Progenitor cell of endocrine pancreas (in vitro differentiated cells): ENCODE measurements at places on chromosomes 2 and 18. TPM values are rescaled to one million over a fixed set of nuclear protein-coding genes. Genes with fewer than 3 reads are reported as not detected.

- DNase-seq: peak; percentile 63
Measured at GRCh38 chr18:21599585-21600525, 649 bp downstream of the ESCO1 start.

DNA sequence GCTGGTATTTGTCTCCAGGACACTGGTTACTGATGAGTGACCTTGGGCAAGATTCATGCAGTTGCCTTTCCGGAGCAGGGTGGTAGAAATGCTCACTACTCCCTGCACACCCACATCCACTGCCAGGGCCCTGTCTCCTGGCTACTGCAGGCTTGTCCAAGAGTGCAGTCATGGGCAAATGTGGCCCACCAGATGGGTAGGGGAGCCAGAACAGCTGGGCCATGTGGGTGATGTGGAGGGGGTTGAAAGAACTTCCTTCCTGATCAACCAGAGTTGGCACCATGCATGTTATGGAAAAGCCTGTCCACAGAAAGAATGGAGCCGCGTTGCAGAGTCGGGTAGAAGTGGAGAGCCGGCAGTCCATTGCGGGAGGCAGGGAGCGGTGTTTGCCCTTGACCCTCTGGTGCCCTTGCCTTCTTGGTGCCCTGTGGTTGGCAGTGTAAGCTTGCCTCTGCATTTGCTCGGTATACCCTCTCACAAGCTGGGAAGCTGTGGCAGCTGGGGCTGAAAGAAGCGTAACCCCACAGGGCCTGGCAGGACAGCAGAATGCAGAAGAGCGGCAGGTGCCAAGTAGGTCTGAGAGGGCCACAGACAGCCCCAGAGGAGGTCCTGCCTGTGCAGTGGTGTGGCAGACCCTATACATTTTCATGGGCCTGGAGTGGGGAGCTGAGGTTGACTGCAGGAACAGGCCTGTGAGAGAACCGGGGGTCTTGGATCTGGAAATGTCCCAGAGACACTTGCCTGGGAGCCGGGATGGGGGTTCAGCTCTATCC, 253.2 kb downstream of the TFCP2L1 start:
- DNase-seq: no peak

GRCh38 chr2:28647682-28648081, 103.9 kb upstream of the PPP1CB start:
- no peak for DNase-seq

GRCh38 chr2:45860136-45861121, 209.0 kb downstream of the PRKCE start:
- no peak for DNase-seq

- DNase-seq: no peak
Measured at GRCh38 chr18:31424383-31424988, 23.1 kb upstream of the DSG3 start.

DNA sequence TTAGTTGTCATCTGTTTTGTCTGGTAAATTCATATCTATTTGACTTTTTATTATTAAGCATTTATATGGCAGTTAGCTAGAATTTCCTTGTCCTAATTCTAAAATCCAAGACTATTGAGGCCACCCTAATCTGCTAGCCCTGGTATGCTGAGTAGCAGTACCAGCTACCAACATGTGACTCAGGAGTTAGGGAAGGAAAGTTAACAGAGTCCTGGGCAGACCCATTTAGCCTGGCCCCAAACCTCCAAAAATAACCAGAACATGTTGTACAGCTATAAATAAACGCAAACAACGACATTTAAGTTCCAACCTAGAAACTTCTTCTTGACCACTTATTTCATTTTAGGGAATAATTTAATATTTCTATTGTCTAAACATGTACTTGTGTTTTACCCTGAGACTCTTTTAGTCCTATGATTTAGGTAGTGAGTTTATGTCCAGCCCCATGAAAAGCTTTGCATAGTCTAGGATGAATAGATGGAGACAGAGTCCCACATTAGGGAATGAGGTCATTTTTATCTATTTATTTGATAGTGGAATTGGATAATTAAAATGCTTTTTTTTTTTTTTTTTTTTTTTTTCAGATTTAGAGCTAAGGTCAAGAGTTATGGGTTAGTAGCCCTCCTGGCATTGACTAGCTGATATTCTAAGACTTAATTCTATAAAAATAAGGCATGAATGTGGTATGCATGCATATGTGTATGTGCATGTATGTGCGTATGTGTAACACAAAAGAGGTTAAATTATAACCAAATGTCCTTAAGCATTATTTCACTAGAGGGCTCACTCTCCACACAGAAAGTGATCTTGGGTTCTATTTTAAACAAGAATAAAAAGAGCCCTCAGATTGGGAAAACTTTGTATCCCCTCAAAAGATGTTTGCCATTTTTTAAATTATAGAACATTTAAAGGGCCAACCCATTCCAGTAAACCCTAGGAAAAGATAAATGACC, 160.1 kb upstream of the MAPRE2 start:
- DNase-seq: no peak

GRCh38 chr2:36492216-36492945, 105.6 kb downstream of the FEZ2 start:
- no peak for DNase-seq

DNA sequence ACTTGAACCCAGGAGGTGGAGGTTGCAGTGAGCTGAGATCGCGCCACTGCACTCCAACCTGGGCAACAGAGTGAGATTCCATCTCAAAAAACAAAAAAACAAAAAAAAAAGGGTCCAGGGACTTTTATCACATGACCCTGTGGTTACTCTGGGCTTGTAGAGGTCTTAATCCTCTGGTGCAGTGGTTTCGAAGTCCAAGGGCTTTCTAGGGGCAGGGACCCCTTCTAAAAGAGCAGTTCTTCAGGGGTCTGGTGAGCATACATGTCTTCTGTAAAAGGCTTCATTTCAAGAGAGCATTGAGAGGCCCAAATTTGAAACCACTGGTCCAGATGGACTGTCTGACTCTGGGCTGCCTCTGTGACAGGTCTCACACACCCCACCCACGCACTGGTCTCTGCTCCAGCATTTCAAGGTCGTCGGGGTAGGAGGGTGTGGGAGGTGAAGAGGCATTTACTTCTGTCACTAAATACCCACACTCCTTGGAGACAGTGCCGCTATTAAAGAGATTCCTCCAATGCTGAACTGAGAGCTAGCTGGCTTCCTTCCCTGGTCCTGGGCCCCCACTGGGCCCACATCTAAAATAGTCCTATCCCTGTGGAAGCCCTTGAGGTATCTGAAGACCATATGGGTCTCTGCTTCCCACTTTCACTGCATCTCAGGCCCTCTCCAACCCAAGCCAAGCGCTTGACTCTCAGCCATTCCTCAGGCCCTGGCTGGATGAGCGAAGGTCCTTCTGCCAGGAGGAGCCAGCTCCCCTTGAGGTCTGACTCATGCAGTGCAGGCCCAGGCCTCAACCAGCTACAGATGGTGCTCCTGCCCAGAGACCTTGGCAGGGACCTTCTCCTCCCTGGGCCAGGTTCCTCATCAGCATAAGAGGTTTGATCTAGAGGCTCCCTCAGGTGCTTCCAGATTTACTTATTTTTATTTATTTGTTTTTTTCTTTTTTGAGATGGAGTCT, 44.8 kb downstream of the PAX8 start:
- DNase-seq: no peak

DNA sequence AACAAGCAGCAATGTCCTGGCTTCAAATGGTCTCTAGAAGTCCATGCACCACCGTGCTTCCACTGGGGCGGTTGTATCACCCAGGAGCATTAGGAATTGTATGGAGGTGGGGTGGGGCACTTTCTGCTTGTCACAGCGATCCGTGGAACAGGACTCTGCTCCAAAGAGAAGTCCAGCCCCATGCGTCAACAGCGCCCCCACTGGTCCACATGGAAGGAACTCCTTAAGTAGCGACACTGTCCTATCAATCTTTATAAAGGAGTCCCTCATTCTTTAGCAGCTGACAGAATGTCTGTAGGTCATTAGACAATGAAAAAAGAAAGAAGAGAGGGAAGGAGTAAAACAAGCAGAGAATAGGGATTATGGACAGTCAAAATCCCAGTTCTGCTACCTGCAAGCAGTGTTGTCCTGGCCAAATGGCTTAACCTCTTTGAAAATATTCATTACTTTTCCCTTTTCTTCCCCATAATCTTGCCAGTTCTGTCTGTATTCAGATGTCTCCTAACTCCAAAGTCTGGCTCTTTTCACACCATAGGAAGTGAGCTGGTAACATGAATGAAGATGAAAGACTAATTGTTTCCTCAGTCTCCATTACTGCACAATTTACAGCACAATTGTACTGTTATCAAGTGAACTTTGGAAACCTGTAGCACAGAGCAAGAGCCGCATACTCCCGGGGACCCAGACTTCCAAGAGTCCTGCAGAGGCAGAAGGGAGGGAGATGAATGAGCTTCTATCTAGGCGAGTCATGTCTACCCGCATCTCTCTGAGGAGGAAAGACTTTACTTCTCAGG, 9.9 kb downstream of the NFE2L2 start:
- DNase-seq: peak; percentile 26

DNA sequence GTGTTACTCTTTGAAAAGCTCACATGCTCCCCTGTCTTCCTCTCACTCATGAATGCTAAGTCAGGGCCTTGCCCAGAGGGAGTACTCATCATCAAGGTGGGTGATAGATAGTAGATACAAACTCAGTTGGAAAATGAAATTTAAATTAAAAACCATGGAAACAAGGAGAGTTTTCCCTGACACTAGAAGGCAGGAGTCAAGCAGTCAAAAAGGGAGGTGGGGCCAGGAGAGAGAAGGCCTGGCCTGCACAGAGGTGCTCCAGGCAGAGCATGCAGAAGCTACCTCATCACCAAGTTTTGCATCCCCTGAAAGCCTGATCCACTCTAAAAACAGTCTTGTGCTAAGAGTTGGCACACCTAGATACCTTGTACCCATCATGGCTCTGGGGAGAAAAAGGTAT, 143.7 kb downstream of the MYO5B start:
- DNase-seq: no peak

DNA sequence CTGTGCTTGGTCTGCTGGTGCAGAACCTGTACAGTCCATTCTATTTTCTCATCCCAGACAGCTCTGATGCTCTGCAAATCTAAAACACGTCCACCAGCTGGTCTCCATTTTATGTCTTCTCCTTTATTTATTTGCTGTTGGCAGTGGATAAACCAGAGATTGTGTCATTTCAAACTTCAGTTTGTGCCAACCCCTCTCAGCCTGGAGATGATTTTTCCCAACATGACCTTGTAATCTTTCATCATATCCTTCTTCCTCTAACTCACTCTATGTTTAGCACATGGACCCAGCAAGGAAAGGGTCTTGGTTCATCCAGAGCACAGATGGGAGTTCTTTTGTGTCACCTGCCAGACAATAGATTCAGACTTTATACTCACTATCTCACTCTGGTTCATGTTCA, 273.2 kb downstream of the MTX2 start:
- no peak for DNase-seq

DNA sequence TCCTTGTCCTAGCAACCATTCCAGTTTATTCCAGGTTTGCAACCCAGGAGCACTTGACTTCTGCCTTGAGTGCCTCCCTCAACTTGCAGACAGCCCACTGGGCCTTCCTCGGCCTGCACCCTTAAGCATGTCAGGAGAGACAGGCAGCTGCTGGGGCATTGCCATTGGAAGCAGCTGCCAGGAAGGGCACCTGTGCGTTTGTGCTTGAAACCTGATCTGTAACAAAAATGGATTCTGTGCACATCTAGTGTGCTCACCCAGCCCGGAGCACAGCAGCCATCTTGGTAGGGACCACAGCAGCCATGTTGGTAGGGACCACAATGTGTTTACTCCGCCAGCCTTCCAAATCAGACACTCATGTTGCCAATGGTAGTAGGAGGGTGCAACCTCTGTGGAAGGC, 44.3 kb upstream of the GLI2 start:
- DNase-seq: no peak

- no peak for DNase-seq
Measured at GRCh38 chr2:216006164-216006663, 7.1 kb downstream of the MREG start.

DNA sequence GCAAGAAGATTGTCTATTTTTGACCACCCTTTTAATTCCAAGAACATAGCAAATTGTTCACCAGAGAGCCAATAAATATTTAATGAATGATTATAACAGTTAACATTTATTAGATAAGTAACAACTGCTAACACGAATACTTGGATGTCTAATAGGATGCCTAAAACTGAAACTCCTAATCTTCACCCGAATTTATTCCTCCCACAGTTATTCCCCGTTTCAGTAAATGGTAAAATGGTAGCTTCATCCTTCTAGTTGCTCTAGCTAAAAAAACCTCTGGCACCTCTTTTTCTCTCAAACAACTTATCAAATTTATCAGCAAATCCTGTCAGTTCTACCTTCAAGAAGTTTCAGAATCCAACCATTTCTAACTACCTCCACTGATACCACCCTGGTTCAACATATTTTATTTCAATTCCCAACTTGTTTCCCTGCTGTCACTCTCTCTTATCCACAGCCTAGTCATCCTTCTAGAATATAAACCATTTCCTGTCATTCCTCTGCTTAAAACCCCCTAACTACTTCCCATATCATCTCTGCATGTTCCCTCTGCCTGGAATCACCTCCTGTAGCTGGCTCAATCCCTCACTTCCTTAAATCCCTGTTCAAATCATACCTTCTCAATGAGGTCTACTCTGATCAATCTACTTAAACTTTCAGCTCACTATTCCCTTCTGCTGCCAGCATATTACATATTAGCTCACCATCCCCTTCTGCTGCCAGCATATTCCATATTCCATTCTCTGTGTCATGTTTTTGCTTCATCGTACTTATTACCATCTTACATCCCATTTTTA, 93.8 kb downstream of the ROCK2 start:
- DNase-seq: no peak

GRCh38 chr2:166184789-166185188, 57.0 kb upstream of the SCN1A start:
- no peak for DNase-seq

The GFPT1 gene
- total RNA-seq: 50.9 and 51.9 TPM in 2 replicates

The SPP2 gene
- total RNA-seq: not detected in 2 replicates

The IL18R1 gene
- total RNA-seq: 0.13 and 0.22 TPM in 2 replicates

The ALK gene
- 0.11 TPM in 1 of 2 replicates, not detected in the other for total RNA-seq

The MBD2 gene
- 38.6 and 40.4 TPM in 2 replicates for total RNA-seq

The CLASP1 gene
- total RNA-seq: 98.4 and 102 TPM in 2 replicates

The EFR3B gene
- 22.1 and 23.3 TPM in 2 replicates for total RNA-seq
